Activated CD4-positive, alpha-beta memory T cell treated with anti-CD3 and anti-CD28 coated beads, Interleukin-2, amount 10 ng/mL, durations not matched to agents 7 days and 5 days (primary cell): ENCODE measurements at places on chromosomes 3 and 15. TPM values are rescaled to one million over a fixed set of nuclear protein-coding genes. Genes with fewer than 3 reads are reported as not detected.
A peak's percentile ranks its signal among the peaks of the same experiment; 100 is the strongest.

DNA sequence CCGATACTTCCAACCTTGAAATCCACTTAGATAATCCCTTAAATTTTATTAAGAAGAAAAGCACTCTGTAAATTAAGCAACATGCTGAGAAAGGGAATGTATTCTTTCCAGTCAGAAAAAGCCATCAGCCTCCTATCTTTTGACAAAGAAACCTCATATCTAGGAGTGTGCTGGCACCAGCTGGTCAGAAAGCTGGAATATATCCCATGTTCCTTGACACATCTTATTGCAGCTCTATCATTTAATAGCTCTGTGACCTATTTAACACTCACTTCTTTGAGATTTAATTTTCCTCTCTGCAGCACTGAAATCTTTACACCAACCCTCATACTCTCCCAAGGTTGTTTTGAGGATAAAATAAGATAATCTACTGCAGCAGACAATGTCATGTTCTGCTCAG lies 30.4 kb upstream of the CAPN7 start:
- no peak overlapping the region for H3K4me3 ChIP-seq
- no peak for DNase-seq
- H3K36me3 ChIP-seq: no peaks in the 10 kb centered on the region
- H3K27me3 ChIP-seq: peaks cover 45% of the 10 kb centered on the region
- peaks cover 14% of the 10 kb centered on the region for H3K4me1 ChIP-seq
- no peak overlapping the region for H3K27ac ChIP-seq

GRCh38 chr15:61989667-61990066 lies 70.6 kb downstream of the VPS13C start:
- H3K4me1 ChIP-seq: no peaks in the 10 kb centered on the region
- H3K27me3 ChIP-seq: no peaks in the 10 kb centered on the region
- no peak overlapping the region for H3K27ac ChIP-seq
- H3K4me3 ChIP-seq: no peak overlapping the region
- peaks cover 60% of the 10 kb centered on the region for H3K36me3 ChIP-seq

- H3K36me3 ChIP-seq: peaks cover 43% of the 10 kb centered on the region
- H3K4me1 ChIP-seq: peaks cover 44% of the 10 kb centered on the region
- no peaks in the 10 kb centered on the region for H3K27me3 ChIP-seq
- DNase-seq: no peak
- peak overlapping the region; percentile 41 for H3K27ac ChIP-seq
These were observed 3.3 kb upstream of the UBL7 start for GRCh38 chr15:74464216-74464615.

Gene ATP10A
- total RNA-seq: 35.8 TPM

- H3K36me3 ChIP-seq: no peaks in the 10 kb centered on the region
- H3K4me1 ChIP-seq: no peaks in the 10 kb centered on the region
- no peak overlapping the region for H3K4me3 ChIP-seq
- peaks cover 12% of the 10 kb centered on the region for H3K27me3 ChIP-seq
- H3K27ac ChIP-seq: no peak overlapping the region
- DNase-seq: no peak
These were observed 38.6 kb upstream of the LACTB start for GRCh38 chr15:63083044-63083443.

GRCh38 chr3:16476636-16477035 lies 36.9 kb downstream of the RFTN1 start:
- H3K27ac ChIP-seq: peak overlapping the region; percentile 21
- H3K4me1 ChIP-seq: peaks cover 44% of the 10 kb centered on the region
- DNase-seq: no peak
- no peak overlapping the region for H3K4me3 ChIP-seq
- peaks cover 80% of the 10 kb centered on the region for H3K36me3 ChIP-seq

DNA sequence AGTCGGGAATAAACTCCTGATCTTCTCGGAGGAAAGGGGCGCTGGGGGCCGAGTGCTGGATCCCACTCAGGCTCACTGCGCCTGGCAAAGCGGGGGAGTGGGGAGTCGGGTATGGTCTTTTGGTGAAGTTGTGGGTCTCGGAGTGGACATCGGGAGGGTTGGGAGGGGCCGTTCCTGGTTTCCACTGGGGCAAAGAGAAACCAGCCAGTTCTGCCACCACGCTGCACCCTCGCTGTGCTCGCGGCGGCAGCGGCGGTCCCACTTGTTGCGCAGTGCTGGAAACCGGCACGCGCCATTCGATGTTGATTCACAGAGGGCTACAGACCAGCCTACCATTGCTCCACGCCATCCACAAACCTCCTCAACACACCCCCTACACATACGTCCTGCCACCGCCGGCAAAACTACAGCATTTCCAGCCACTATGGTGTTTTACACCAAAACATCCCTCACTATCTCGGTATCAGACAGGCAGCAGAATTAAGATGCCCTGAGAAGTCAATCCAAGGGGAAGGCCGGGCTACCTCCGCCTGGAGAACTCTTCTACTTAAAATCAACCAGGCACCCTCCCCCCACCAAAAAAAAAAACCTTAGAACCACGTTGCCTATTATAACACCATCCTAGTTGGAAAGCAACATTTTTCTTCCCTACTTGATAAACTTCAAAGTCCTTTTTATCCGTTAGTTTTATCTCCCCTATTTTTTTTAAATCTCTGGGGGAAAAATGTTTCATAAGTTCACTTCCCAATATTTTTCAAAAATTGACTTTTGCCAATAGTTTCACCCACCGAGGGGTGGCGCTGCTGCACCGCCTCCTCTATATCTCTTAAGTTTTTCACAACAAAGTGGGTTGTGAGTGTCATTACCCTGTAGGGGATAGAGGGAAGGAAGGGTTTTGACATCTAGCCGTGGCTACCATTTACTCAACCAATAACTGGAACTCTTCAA lies 3.6 kb downstream of the BCL6 start:
- H3K4me1 ChIP-seq: peaks cover 43% of the 10 kb centered on the region
- peak overlapping the region; percentile 89 for H3K4me3 ChIP-seq
- peak; percentile 82 for DNase-seq
- H3K27me3 ChIP-seq: peaks cover 3% of the 10 kb centered on the region
- peak overlapping the region; percentile 99 for H3K27ac ChIP-seq

- H3K36me3 ChIP-seq: peaks cover 8% of the 10 kb centered on the region
- no peak overlapping the region for H3K27ac ChIP-seq
- no peak for DNase-seq
- peaks cover 22% of the 10 kb centered on the region for H3K27me3 ChIP-seq
These were observed 75.5 kb downstream of the PEX5L start for GRCh38 chr3:179961071-179961702.

DNA sequence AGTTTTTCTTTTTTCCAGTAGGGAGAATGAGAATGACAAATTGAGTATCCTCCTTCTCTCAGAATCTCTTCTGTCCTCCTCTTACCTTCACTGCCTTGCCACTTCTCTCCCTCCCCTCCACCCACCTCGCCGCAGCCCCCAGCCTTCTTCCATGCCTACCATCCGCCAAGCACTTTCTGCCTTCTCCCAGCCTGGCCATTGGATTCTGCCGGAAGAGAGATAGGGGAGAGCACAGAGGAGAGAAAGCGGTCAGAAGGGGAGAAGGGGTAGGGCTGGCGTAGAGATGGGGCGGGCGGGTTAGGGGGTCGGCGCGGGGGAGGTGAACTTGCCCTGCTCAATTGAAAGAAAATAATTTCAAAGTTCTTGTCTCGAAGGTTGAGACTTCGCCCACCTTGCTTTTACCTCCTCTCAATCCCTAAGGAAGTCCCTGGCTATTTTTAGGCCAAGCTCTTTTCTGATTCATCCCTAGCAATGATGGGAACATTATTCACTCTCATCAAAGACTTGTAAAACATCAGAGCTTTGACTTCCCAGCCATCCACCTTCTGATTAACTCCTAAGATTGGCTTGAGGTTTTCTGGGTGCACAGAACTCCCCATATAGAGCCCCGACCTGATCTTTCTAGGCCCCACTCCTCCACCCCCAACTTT lies 811 bp downstream of the C3orf52 start:
- peaks cover 4% of the 10 kb centered on the region for H3K27me3 ChIP-seq
- H3K4me1 ChIP-seq: peaks cover 48% of the 10 kb centered on the region
- peak overlapping the region; percentile 75 for H3K4me3 ChIP-seq
- DNase-seq: no peak

GRCh38 chr15:75775296-75776064 lies 62.8 kb upstream of the CSPG4 start:
- no peak overlapping the region for H3K4me3 ChIP-seq
- no peak overlapping the region for H3K27ac ChIP-seq
- no peak for DNase-seq
- H3K36me3 ChIP-seq: no peaks in the 10 kb centered on the region
- H3K4me1 ChIP-seq: peaks cover 11% of the 10 kb centered on the region

GRCh38 chr3:189685860-189686259 lies 54.7 kb downstream of the TP63 start:
- peaks cover 10% of the 10 kb centered on the region for H3K4me1 ChIP-seq
- no peak overlapping the region for H3K27ac ChIP-seq
- H3K36me3 ChIP-seq: no peaks in the 10 kb centered on the region
- H3K4me3 ChIP-seq: no peak overlapping the region

GRCh38 chr15:33310481-33311311 lies at the start of gene RYR3:
TSS of gene RYR3 (plus strand) at chr15:33310967. CDS start at chr15:33311046, 79 bp downstream.
- H3K36me3 ChIP-seq: no peaks in the 10 kb centered on the region
- DNase-seq: no peak
- H3K27ac ChIP-seq: no peak within 1 kb of the TSS
- H3K4me1 ChIP-seq: no peaks in the 10 kb centered on the region
- H3K4me3 ChIP-seq: no peak within 1 kb of the TSS

DNA sequence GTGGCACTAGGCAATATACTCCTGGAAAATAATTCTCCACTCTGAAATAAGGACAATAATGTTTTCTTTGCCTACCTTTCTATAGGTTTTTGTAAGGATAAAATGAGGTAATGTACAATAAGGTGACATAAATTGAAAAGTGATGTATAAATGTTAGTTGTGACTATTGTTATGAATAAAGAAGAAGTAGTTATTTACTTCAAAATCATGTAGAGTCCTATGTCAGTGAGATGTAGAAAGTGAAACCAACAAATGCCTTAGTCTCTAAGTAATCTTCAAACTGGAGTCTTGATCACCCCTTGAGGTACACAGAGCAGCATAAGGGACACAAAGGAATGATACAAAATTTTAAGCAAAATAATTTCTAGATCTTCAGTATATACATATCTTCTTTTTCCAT lies 60.3 kb upstream of the TP63 start:
- H3K4me3 ChIP-seq: no peak overlapping the region
- peaks cover 17% of the 10 kb centered on the region for H3K4me1 ChIP-seq
- no peaks in the 10 kb centered on the region for H3K27me3 ChIP-seq
- H3K27ac ChIP-seq: no peak overlapping the region

- no peaks in the 10 kb centered on the region for H3K27me3 ChIP-seq
- H3K36me3 ChIP-seq: peaks cover 55% of the 10 kb centered on the region
- peak overlapping the region; percentile 94 for H3K4me3 ChIP-seq
- H3K27ac ChIP-seq: peak overlapping the region; percentile 93
- peaks cover 56% of the 10 kb centered on the region for H3K4me1 ChIP-seq
These were observed 1.1 kb downstream of the CNBP start for GRCh38 chr3:129182390-129183185.

- H3K27me3 ChIP-seq: no peaks in the 10 kb centered on the region
- H3K4me3 ChIP-seq: no peak overlapping the region
- H3K27ac ChIP-seq: no peak overlapping the region
- H3K4me1 ChIP-seq: no peaks in the 10 kb centered on the region
- DNase-seq: no peak
These were observed 173.3 kb downstream of the RBMS3 start for GRCh38 chr3:29454161-29454611.

DNA sequence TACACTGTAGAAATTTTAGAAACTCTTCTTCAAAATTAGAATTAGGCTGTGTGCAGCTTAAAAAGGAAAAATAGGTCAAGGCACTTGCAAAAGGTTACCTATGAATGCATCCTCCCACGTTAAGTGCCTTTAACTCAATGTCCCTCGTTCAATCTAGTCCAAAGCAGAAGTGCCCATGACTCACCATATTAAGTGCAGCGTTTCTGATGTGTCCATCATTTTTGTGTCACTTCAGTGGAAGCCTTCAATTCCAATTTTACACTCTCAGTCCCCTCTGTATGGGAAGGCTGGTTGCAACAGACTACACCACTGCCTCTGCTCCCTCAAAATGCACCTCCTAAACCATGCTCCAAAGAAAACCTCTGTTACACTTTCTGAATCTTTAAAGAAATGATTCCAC lies 53.4 kb downstream of the FOXB1 start:
- H3K36me3 ChIP-seq: peaks cover 16% of the 10 kb centered on the region
- no peaks in the 10 kb centered on the region for H3K4me1 ChIP-seq
- H3K4me3 ChIP-seq: no peak overlapping the region
- peaks cover 47% of the 10 kb centered on the region for H3K27me3 ChIP-seq
- H3K27ac ChIP-seq: no peak overlapping the region
- DNase-seq: no peak

Gene NR2F2
- total RNA-seq: not detected

GRCh38 chr15:99923711-99924110 lies 190.5 kb upstream of the LYSMD4 start:
- no peak overlapping the region for H3K27ac ChIP-seq
- H3K36me3 ChIP-seq: no peaks in the 10 kb centered on the region
- no peak overlapping the region for H3K4me3 ChIP-seq
- no peak for DNase-seq

- H3K27ac ChIP-seq: no peak overlapping the region
- H3K4me3 ChIP-seq: no peak overlapping the region
- peaks cover 20% of the 10 kb centered on the region for H3K4me1 ChIP-seq
- no peaks in the 10 kb centered on the region for H3K27me3 ChIP-seq
- DNase-seq: no peak
These were observed 209.1 kb downstream of the NR1D2 start for GRCh38 chr3:24154013-24154695.

DNA sequence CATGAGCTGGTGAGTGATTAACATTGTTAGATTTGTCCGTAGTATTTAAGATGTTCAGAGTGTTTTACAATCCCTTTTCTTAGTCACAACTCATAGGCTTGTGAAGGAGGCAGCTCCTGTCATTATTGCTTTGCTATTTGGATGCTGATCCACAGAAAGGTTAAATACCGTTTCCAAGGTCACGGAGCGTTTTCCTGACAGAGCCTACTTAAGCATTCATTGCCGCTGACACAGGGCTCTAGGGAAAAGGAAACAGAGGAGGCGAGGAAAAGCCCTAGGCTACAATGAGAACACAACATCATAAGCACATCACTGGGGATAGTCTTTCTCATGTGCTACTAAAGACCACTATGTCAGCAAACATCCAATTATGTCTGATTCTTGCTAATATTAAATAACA lies 38.5 kb upstream of the CPB1 start:
- no peak for DNase-seq
- no peaks in the 10 kb centered on the region for H3K36me3 ChIP-seq

DNA sequence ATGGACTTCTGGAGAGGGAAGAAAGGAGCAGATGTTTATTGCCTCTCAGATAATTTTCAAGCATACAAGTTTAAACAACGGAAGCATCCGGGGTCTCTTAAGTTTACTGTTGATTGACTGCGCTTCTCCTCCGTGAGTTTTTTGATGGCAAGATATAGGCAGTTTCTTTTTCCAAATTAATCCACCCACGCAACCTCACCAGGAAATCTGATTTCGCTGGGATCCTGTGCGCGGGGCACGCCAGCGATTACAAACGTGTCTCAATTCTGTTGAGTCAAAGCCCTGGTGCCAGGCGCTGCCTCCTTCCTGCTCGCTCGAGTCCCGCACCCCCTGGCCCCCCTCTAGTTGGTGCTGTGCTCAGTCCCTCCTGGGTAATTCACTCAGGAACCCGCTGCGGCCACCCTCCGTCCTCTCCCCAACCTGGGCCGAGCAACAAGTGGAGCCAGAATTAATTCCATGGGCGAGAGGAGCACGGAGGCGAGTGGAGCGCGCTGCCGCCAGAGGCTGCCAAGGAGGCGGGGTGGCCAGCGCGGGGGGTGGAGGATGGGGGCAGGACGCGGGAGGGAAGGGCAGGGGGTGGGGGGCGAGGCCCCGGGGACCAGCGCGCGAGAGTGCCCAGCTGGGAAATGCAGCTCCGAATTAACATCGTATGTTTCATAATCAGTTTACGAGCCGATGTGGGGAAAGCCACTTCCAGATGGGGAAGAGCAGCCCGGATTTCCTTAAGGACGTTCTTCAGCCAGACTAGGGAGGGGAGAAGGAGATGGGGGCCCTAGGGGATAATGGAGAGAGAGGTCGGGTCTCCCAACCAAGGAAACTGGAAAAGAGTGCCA lies 6.0 kb downstream of the WNT5A start:
- H3K27me3 ChIP-seq: peaks cover 57% of the 10 kb centered on the region
- H3K36me3 ChIP-seq: no peaks in the 10 kb centered on the region
- no peak overlapping the region for H3K4me3 ChIP-seq
- no peak for DNase-seq
- no peak overlapping the region for H3K27ac ChIP-seq
